Activated CD4-positive, alpha-beta memory T cell treated with anti-CD3 and anti-CD28 coated beads, Interleukin-2, amount 10 ng/mL, durations not matched to agents 7 days and 5 days (primary cell): ENCODE measurements at places on chromosomes 13 and 19.

DNA sequence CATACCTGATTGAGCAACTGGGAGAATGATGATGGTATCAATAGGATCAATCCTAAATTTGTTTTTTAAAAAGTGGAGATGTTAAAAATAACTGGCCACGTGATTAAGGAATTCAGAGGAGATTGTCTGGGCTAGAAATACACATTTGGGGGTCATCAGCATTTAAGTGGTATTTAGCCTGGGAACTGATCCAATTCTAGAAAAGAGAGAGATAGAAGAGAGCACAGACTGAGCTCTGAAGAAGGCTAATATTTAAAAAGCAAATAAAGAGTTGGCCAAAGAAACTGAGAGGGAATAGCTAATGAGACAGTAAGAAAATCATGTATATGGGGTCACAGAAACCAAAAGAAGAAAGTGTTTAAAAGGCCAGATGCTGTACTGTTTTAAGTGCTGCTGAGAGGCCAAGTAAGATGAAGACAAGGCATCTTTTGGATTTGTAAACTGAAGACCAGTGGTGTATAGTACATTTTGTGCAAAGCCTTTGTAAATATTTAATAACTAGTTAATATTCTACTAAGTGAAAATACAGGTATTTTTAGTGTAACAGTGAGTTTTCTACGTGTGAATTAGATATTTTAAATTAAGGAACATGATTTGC is 40.2 kb downstream of the UBL3 start:
- DNase-seq: no peak

- DNase-seq: no peak
Observed at GRCh38 chr19:53703361-53703760, 71.6 kb downstream of the DPRX start.

- DNase-seq: no peak
Observed at GRCh38 chr19:5489551-5489950, 34.3 kb downstream of the ZNRF4 start.

- no peak for DNase-seq
Observed at GRCh38 chr19:10036601-10037071, 23.4 kb downstream of the RDH8 start.

GRCh38 chr13:48265217-48265815 is 32.3 kb downstream of the ITM2B start:
- DNase-seq: no peak
